ENCODE measurements at places on chromosomes 6 and 20.

DNA sequence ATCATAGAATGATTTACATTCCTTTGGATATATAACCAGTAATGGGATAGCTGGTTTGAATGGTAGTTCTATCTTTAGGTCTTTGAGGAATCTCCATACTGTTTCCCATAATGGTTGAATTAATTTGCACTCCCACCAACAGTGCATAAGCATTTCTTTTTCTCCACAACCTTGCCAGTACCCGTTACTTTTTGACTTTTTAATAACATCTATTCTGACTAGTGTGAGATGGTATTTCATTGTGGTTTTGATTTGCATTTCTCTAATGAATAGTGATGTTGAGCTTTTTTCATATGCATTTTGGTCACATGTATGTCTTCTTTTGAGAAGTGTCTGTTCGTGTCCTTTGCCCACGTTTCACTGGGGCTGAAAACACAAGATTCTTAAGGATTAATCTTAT, 107.3 kb downstream of the TINAG start:
- no peak for DNase-seq

DNA sequence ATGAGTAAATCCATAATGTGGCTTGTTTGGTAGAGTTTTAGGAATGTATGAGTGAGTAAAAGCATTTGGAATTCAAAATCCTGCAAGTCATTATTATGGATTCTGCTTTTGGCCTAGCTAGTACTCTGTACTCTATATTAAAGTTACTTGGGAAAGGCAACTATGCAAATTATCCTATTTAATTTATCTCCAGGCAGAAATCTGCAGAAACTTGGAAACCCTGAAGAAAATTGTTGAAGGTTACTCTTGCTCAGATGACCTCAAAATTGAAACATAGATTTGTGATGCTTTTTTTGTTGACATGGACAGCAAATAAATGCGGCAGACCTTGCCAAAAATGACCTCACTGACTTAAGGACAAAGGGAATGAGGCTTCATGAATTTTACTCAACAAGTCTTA, 477.1 kb upstream of the EYS start:
- no peak for DNase-seq

- DNase-seq: no peak
Measured at GRCh38 chr20:9028419-9028818, 40.5 kb upstream of the PLCB4 start.

DNA sequence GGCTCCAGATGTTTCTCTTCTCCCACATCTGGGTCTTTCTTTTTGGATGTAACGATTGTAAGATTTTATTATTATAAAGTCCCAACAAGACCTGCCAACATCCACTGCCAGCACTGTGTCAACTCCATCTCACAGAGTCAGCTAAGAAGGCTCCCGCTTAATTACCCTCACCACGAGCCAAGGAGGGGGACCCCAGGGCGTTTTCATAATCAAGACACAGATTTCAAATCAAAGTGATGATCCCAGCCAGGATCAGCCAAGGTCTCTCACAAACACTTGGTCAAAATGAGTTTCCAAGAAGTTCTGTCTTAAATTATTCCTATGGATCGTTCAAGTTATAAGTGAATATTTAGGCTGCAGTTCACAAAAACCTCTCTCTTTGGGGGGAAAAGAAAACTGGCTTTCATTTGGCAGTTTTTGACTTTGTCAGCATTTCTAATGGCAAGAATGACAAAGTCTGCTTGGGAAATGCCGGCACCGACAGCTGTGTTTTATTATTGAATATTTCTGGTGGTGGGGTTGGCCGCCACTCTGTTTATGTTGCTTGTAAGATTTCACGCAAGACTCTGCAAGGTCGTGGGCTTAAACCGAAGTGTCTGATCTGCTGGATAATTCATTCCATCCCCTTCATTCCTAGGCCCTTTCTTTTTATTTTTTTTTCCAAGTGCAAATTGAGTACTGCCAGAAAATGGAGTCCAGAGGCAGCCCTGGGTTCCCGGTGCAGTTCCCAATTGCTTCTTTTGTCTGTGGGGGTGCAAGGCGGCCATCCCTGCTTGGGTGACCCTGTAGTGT, 170.2 kb upstream of the PMEPA1 start:
- no peak for DNase-seq

DNA sequence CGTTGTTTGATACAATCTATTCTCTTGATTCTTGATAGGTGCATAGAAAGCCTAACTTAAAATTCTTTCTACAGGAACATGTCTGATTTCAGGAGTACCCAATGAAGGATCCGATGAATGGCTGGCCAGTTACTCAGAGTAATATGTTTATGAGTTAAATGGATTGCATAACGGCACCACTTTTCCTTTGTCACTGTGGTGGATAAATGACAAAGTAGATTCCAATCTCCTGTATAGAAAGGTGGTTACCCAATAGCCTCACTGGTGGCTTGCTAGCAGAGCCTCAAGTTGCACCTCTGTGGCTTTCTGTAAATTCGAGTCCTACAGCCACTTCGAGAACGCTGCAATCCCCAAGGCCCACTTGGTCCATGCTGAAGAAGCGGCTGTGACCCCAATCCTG, 28.4 kb downstream of the LHFPL5 start:
- no peak for DNase-seq

GRCh38 chr20:36066777-36067176, 87.8 kb upstream of the EPB41L1 start:
- DNase-seq: no peak

- no peak for DNase-seq
Measured at GRCh38 chr6:56541030-56541600, 101.6 kb downstream of the DST start.

- DNase-seq: no peak
Measured at GRCh38 chr6:4398791-4399190, 263.4 kb upstream of the ECI2 start.

GRCh38 chr6:100612094-100612493, 147.4 kb upstream of the SIM1 start:
- no peak for DNase-seq

All from activated naive CD4-positive, alpha-beta T cell (primary cell).